ENCODE measurements at places on chromosomes 3 and 15.

GRCh38 chr3:9064850-9065249 lies 101.6 kb upstream of the RAD18 start:
- no peak for DNase-seq

DNA sequence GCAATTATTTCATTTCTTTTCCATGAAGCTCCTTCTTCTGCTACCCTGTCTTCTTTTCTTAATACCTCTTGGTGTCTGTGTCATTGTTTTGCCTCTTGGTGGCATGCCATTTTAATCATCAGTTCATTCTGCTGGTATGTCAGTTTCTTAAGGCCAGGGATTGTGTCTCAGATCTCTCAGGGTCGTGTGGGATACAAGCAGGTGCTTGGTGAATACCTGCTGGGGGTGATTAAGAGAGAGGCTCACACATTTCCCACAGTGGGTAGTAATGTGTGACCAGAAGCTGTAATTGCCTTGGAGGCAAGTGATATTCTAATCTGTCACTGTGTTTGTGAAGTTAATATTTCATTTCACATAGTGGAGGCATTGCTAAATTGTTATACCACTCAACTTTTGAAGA lies 361.4 kb upstream of the TRIM42 start:
- DNase-seq, result no peak

DNA sequence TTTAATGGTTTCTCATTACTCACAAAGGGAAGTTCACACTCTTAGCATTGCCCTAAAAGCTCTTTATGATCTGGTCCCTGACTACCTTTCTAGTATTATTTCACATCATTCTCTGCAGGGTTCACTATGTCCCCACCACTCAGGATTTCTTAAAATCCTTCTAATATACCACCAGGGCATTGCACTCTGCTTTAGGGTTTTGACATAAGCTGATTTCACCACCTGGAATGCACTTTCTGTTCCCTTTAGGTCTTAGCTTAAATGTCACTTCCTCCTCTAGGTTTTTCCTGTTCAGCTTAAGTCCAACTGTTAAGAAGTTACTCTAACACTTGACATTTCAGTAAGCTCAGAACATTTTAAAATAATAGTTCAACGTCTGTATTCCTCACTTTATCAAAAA lies 81.7 kb downstream of the HCN4 start:
- DNase-seq, result no peak

DNA sequence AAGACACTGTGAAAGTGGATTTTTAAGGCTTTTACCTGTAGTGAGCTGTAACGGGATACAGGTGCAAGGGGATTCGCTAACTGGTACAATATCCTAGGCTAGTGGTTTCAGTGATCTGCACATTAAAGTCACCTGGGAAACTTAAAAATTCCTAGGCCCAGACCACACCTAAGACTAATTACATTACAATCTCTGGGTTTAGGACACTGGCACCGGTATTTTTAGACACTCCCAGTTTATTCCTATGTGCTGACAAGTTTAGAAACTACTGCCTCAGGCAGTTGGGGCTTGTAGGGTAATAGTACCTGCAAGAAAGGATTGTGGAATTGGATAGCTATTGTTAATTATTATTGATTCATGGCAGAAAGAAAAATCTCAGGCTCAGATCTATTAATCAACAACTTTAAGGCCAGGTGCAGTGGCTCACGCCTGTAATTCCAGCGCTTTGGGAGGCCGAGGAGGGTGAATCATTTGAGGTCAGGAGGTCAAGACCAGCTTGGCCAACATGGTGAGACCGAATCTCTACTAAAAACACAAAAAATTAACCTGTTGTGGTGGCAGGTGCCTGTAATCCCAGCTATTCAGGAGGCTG lies 50.4 kb upstream of the CASR start:
- DNase-seq, result no peak

DNA sequence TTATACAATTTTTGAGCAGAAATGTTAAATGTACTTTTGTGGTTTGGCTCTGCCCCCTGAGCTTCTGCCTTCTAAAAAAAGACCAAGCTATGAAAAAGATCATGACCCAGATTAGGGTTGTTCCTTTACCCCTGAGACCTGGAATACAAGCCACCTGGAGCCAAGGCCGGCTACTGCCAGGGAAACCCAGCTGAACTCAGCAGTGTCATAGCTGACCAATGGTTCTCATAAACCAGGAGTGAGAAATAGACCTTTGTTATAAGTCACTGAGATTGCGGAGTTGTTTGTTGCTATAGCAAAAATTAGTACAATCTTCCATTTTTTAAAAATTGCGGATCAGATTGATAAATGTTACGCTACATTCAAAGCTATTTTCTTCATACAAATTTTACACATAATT lies 1261.7 kb downstream of the ROBO1 start:
- no peak for DNase-seq

DNA sequence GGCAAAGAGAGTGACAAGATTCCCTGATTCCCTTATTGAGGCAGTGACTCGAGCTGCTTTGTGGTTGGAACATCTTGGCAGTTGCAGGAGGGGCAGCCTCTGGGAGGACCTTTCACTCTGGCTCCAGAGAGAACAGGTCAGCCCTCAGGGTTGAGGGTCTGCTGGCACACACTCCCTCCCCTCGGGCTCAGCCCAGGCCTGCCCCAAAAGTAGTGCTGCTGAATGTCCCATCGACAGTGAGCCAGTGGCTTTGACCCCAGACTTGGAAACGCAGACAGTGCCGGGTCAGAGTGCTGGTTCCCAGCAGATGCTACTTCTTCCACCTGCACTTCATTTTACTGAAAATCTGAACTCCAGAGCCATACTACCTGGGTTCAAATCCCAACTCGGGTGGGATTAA lies 25.6 kb upstream of the ATP2B2 start:
- no peak for DNase-seq

- DNase-seq, result no peak
Observed at GRCh38 chr3:192825657-192826200, 91.9 kb downstream of the MB21D2 start.

DNA sequence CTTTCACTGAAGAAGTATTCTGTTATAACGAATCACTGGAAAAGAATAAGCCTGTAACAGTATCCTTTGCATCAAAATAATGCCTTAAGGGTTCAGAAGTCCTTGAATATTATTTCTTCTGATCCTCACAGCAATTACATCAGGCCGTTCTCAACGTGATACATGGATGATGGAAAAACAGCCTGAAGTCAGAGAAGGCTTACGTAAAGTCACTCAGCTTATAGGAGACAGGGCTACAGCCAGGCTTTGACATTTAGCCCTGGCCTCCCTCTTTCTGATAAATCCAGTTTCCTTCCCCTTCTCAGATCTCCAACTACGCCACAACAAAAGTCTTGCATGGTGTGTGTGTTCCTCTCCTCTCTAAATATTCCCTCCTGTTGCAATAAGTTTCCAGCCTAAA lies 131.9 kb downstream of the ANO10 start:
- DNase-seq, result no peak

GRCh38 chr3:134228479-134228878 lies 22.2 kb downstream of the RYK start:
- DNase-seq, result no peak

DNA sequence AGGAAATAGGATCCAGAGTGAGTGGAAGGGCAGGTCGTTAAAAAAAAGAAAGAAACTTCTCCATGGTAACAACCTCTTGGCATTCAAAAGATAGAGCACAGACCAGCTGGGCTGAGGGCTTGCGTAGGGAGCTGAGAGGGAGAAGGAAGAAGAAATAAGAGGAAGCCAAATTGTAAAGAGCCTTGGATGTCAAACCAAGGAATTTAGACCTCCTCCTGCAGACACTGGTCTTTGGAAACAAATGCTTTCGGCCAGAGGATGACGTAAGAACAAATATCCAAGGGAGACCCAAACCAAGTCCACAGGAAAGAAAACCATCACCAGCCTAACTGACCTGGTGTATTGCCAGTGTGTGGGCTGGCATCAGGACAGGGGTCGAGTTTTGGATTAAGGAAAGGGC lies 155.2 kb downstream of the UACA start:
- no peak for DNase-seq

GRCh38 chr3:197501879-197502620 lies 53.7 kb downstream of the BDH1 start:
- DNase-seq, result no peak

DNA sequence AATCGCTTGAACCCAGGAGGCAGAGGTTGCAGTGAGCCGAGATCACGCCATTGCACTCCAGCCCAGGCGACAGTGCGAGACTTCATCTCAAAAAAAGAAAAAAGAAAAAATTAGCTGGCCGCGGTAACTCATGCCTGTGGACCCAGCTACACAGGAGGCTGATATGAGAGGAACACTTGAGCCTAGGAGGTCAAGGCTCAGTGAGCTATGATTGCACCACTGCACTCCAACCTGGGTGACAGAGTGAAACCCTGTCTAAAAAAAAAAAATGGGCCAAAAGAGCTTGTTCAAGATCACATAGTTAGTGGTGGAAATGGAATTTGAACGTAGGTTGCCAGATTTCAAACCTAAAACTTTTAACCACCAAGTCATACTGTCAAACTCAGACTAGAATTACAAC lies 46.2 kb upstream of the PPP4R2 start:
- DNase-seq, result no peak

- no peak for DNase-seq
Observed at GRCh38 chr3:150248116-150248887, 159.8 kb upstream of the TSC22D2 start.

DNA sequence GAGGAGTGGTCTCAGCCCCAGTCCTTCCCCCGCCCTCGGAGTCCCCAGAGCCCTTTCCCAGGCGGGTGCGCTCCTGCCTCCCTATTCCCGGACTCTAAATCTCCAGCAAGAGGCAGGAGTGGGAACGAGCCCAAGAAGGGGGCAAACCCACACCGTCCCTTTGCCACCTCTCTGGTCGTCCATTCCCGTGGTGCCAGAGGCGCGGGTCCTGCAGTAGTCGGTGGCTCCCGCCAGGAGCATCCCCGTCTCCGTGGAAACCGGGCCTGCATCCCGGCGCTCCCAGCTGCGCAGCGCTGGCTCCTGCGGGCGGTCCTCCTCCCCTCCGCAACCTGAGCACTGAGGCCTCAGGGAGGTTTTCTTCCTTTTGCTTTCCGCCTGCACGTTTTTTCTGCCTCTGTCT lies 44.8 kb downstream of the LHFPL4 start:
- no peak for DNase-seq

DNA sequence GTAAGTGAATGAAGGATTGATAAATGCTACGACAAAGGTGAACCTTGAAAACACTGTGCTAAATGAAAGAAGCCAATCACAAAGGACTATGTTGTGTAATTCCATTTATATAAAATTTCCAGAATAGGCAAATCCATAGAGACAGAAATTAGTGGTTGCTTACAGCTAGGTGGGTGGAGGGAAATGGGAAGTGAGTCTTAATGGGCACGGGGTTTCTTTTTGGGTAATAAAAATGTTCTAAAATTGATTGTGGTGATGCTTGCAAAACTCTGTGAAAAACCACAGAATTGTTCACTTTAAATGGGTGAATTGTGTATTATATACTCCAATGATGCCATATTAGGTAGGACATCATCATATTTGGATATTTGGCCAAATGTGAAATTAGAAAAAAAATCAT lies 20.9 kb upstream of the TEX9 start:
- DNase-seq, result no peak

DNA sequence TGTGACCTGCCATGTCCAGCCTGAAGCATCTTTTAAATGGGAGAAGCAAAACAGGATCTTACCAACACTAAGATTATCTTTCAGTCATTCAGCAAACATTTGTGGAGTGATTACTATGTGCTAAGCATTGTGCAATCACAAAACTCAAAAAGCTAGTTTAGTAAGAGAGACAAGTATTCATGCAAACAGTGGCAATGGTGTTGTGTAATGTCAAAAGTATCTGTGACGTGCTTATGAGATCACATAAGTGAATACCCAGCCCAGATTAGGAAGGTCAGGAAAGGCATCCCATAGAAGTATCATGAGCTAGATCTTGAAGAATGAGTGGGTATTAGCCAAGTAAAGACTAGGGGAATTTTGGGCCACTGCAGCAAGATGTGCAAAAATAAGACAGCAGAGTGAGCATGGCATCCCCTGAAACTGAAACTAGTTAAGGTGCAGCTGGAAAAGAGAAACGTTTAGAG lies 32.1 kb downstream of the SEC62 start:
- no peak for DNase-seq

DNA sequence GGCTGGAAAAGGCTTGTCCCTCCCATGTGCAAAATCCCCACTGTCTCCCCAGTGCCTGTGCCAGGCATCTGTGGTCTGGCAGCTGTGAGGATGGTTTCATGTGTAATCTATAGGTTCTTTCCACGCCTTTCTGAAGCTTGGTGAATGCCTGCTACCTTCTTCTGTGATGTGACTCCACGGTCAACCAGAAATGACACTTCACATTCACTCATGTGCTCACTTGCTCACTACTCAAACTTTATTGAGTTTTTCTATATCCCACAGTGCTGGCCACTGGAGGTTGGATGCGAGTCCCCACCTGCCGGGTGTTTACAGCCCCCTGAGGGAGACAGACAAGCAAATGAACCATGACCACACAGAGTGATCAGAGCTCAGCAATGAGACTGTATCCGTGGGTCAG lies 27.9 kb upstream of the TLE3 start:
- no peak for DNase-seq

DNA sequence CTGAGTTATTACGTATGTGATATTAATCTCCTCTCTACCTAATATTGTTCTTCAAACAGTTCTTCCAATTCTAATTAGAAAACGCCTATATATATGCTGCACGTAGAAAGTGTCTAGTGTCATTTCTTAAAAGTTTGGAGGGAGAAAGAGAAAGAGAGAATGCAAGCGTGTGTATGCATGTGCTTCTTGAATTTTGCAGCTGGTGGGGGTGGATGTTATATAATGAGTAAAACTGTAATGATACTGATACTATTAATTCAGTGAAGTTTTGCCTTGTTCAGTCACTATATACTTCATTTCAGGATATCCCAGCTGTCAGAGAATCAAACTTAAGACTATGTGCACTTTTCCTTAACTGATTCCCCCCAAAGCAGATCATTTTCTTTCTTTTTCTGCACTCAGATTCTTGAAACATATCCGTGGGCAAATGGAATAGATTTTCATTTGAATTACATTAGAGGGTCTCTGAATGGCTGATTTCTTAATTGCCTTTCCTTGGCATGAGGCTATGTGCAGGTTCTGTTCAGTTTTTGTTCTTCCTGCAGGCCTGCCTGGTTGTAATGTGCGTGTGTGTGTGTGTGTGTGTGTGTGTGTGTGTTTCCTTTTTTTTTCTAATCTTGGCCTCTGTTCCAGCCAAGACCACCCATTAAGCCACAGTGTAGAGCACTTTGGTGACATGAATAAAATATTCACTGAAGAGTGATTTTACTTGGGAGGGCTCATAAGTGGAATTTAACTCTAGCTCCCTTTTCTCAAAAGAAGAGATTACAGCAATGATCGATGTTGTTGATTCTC lies 617.5 kb downstream of the RBMS3 start:
- DNase-seq, result no peak

DNA sequence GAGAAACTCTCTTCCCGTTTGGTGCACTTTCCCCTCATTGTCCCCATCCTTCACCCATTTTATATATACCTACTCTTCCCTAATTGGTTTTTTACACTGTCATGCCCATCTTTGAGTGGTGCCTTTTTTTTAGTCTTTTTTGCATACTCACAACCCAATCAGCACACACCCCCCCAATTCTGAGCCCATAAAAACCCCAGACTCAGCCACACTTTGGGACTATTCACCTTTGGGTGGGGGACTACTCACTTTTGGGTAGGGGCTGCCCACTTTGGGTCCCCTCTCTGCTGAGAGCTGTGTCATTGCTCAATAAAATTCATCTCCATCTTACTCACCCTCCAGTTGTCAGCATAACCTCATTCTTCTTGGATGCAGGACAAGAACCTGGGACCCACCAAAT lies 30.1 kb upstream of the MTMR14 start:
- DNase-seq, result no peak
